CD4-positive, alpha-beta T cell treated with Interleukin-1 beta for 1 hour (primary cell): ENCODE measurements at places on chromosomes 5 and 9.

- DNase-seq = no peak
Observed at GRCh38 chr5:37847978-37848425, 8.2 kb upstream of the GDNF start.

GRCh38 chr5:16392718-16393117 is 72.9 kb downstream of the ZNF622 start:
- DNase-seq = no peak

DNA sequence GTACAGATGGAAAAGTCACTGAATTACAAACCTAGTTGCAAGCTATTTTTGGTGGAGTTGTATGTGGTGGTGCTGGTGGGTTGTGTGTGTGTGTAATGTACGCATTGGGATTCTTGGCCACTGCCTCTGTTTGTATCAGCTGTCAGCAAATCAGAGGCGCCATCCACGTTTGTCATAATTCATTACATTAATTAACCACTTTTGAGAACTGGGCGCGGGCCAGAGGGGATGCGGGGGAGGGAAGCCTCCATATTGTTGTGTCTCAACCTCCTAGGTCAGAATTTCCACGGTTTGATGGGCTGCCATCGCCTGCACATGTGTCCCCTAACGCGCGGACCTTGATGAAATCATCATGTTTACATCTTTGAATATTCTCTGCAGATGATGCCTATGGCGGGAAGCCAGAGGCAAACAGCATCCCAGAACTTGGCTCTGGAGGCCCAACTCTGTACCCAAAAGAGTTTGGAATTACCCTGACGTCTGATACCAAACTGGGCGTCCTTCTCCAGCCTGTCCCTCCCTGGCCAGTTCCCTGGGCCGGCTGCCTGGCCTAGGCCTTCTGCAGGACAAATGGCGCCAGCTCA is 54.9 kb downstream of the FGF18 start:
- no peak for DNase-seq

DNA sequence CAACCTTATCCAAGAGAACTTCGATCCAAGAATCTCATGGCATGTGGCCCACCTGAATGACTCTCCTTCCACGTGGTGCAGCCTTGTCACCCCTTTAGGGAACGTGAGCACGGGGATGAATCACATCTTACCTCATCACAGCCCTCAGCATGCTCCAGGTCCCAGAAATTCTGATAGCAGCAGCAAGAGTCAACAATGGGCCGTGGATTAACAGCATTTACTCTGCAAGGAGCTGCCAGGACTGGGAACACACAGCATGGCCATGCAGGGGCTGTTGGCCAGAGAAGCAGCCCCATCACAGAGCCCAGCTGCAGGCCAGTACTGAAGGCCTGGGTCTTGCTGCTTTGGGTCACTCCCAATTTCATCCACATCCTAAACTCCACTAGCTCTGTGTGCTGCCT is 150.4 kb downstream of the C5orf15 start:
- no peak for DNase-seq

DNA sequence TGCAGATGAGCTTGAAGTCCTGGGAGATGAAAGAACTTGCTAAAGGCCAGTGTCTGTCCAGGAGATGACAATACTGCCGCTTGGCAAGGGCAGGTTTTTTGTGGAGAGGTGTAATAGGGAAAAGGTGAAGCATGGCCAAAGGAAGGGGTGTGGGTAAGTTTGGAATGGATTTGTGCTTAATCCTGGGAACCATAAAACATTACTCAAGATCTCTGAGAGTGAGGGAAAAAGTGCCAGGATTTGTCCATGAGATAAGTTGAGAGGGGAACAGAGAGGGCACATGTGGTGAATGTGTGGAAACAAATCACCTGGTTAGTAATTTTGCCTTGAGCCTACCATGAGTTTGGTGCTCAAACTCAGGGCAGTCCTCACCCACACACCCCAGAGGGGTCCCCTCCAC is 108.8 kb upstream of the CD180 start:
- no peak for DNase-seq

GRCh38 chr5:143085319-143085917 is 315.2 kb downstream of the ARHGAP26 start:
- no peak for DNase-seq

DNA sequence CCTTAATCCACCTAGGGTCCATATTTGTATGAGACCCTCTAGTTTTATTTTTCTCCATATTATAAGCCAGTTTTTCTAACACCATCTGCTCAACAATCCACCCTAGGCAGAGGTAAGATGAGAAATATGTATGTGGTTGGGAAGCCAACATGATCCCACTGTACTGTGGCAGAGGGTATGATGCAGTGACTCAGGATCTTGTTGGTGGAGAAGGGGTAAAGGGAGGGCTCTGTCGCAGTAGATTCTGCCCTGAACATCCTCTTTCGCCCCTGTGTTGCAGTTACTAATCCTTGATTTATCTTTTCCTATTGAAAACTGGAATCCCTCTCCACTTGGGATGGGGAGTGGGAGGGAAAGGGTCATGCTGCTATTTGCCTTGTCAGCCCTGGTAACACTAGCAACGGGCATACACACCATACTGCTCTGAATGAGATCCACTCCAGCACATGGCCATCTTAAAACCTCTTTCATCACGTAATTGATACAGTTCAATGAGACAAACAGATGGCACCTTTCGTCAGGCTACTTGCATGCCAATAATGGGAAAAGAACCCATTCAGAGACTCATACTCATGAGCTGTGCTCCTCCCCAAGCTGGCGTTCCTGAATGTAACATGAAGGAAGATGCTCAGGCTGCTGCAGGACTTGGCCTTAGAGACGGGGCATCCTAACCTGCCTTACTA is 63.0 kb downstream of the ADAMTS12 start:
- DNase-seq = no peak

DNA sequence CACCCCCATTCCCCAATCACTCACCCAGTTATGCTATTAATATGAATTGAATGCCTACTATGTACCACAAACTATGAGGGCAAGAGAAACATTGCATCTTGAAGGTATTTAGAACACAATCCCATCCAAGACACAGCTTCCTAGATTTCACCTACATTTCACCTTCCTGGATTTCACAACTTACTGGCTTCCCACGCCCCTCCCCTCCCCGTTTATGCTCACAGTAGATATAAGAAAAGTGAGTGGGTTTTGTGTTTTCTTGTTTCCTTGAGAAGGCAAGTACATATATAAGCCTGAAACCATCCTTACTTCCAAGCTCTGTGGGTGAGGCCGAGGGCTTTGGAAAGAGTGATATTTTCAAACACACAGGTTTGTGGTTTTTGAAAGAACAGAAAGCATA is 465.0 kb downstream of the BNC2 start:
- no peak for DNase-seq

DNA sequence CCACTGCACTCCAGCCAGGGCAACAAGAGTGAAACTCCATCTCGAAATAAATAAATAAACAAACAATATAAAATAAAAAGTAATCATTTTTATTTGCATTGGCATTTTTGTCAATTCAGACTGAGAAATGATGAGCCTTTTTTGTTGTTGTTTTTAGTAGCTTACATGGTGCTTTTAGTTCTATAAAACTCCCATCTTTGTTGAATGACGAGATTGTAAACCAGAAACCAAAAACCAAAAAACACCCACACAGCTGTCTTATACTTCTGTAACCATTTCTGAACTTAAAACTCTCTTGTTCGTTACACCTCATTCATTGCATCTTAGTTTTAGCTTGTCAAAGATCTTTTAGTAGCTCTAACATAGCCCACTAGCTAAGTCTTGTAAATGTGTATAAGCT is 44.7 kb downstream of the GGTA1 start:
- no peak for DNase-seq

GRCh38 chr5:10530601-10531320 is 33.1 kb upstream of the ANKRD33B start:
- DNase-seq = no peak

- DNase-seq = no peak
Observed at GRCh38 chr5:91707521-91707841, 324.4 kb upstream of the ARRDC3 start.

DNA sequence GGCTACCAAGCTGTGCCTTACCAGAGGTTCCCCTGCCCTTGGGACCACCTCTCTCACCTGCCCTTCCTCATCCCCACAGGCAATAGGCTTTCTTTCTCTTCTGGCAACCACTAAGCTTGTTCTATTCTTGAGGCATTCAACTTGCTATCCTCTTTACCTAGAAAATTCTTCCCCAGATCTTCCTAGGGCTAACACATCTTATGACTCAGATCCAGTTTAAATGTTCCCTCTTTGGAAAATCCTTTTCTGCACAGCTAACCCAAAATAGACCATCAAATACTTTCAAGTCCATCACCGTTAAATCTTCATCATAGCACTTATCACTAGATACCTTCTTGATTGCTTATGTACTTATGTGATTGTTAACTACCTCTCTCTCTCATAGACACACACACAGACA is 93.7 kb downstream of the ENC1 start:
- no peak for DNase-seq

DNA sequence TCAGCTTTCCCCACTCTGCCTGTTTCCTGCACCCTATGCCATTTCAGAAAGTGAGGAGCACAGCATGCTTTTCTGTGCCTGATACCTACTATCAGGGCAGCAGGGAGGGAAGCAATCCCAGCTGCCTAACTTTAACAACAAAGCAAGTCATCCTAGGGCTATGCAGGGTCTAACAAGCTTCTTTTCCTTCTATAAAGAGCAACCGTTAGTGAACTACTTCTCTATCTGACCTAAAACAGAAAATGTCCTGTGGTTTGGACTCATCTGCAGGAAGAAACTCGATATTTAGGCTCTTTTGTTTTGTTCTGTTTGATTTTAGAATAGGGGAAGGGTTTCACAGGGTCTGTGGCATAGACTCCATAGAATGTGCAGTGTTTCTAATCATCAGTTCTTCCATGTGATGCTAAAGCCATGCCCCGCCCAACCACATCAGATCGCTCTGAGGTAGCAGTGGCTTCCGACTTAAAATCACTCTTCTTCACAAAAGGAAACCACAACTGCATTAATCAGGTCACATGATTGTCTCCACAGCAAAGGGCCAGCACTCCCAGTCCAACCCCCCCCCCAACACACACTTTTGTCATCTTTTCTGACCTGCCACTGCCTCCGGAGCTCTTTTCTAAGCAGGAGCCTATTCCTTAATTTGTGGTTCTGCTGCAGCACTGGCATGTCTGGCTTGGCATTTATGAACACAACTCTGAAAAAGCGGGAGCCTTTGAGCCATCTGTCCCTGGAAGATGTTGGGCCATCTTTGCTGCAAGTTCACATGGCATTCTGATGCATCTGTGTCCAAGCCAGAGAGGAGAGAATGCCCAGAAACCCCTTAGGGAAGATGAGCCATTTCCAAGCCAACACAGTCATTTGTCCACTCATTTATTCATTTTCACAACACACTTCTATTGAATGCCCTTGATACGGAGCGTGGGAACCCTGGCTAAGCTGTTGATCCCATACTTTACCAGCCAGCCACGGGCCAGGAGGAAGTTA is 71.6 kb downstream of the CFAP90 start:
- DNase-seq = no peak

DNA sequence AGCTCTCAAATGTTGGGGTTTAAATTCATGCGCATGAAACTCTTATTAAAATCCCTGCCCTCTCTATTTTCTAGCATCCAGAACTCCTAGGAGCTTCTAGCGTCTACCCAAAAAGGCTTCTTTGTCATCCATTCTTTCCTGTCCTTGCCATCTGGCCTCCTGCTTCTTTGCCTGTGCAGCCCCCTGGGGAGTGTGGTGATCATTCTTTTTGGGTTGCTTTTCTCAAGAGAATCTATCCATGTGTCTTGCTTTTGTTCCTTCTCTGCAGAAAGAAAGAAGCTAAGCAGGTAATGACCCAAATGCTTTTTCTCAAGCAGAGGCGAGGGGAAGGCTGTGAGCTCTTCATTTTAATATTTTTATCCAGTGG is 26.6 kb downstream of the SKP2 start:
- DNase-seq = no peak
